ENCODE measurements at places on chromosomes 7 and 10.

GRCh38 chr10:818010-818409 lies 113.5 kb downstream of the LARP4B start:
- DNase-seq: no peak

DNA sequence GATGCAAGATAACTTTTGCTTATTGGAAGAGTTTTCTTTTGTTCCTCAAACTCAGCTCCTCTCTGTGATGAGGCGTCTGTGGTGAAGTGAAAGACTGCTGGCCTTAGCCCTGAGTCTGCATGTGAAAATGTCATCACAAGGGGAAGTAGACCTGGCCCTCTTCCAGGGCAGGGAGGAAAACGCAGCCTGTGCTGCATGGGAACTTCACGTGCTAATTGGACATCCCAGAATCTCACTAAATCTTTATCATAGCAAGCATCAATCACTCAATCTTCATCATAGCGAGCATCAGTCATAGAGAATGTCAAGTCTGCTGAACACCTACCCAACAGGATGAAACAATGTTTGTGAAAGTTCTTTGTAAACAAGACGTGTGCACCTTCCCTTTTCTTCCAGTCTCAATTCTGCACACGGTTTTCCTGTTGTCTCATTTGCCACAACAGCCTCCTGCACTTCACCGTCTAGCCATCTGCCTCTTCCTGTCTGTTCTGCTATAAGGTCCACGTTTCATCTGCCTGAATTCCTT lies 314.6 kb downstream of the FRMD4A start:
- no peak for DNase-seq

DNA sequence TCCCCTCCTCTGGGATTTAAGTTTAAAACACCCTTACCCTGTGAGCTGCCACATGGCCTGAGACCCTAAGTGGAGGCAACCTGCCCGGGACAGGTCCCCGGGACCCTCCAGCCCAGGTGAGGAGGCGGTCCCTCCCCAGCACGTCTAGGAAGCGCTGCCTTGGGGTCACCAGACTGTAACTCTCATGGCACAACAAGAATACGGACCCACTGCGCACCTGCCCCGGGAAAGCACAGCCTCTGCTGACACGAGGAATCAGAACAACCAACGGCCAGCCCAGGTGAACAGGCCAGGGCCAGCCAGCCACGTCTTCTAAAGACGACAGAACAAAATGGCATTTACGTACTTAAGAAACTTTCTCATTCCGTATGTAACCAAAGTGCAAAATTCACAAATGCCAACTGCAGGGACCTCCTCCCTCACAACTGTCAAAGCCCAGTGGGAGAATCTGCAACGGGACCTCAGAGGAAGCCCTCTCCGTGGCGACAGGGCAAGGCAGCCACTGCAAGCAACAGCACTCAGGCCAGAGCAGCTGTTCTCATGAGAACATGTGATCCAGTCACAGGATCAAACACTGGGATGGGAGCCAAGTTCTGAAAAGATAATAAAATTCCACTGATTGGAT lies 208.4 kb downstream of the DIP2C start:
- DNase-seq: no peak

DNA sequence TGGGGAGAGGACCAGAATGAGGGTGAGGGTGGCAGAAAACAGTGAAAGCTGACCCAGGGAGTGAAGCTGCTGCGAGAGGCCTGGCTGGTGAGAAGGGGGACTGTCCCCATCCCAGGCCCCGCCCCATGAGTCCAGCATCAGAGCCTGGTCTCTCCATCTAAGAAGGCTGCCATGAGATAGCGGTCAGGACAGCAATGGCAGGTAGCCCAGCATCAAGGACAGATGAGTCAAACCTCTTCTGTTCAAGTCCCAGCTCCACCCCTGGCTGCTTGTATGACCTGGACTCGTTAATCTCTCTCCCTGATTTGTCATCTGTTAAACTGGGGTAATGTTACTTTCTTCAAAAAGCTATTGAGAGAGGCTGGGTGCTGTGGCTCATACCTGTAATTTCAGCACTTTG lies 22.2 kb downstream of the GPNMB start:
- no peak for DNase-seq

- no peak for DNase-seq
Observed at GRCh38 chr10:101030496-101031127, 317 bp downstream of the PDZD7 start.

GRCh38 chr7:107924841-107925504 lies 34.0 kb downstream of the DLD start:
- no peak for DNase-seq

DNA sequence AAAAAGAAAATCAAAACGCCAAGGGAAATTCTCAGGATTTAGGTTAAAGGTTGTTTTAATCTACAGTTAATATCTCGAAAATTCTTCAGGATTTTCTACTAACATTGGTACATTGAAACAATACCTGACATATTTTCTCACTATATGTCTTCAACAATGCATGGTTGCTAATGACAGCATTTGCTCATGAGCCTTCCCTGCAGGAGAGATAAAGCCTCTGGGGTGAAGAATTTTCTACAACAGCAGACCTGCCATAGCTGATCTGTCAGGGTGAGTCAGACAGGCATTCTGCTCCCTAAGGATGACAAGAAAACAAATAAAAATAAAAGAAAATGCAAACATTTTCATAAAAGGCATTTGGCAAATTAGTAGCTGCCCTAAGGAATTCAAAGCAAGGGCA lies 11.7 kb upstream of the GPR37 start:
- DNase-seq: no peak

GRCh38 chr7:139108266-139109187 lies 993 bp downstream of the ZC3HAV1 start:
- no peak for DNase-seq

DNA sequence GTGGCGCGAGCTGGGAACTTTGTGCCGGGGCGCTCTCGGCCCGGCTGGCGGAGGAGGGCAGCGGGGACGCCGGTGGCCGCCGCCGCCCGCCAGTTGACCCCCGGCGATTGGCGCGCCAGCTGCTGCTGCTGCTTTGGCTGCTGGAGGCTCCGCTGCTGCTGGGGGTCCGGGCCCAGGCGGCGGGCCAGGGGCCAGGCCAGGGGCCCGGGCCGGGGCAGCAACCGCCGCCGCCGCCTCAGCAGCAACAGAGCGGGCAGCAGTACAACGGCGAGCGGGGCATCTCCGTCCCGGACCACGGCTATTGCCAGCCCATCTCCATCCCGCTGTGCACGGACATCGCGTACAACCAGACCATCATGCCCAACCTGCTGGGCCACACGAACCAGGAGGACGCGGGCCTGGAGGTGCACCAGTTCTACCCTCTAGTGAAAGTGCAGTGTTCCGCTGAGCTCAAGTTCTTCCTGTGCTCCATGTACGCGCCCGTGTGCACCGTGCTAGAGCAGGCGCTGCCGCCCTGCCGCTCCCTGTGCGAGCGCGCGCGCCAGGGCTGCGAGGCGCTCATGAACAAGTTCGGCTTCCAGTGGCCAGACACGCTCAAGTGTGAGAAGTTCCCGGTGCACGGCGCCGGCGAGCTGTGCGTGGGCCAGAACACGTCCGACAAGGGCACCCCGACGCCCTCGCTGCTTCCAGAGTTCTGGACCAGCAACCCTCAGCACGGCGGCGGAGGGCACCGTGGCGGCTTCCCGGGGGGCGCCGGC lies 870 bp downstream of the FZD1 start:
- DNase-seq: no peak

DNA sequence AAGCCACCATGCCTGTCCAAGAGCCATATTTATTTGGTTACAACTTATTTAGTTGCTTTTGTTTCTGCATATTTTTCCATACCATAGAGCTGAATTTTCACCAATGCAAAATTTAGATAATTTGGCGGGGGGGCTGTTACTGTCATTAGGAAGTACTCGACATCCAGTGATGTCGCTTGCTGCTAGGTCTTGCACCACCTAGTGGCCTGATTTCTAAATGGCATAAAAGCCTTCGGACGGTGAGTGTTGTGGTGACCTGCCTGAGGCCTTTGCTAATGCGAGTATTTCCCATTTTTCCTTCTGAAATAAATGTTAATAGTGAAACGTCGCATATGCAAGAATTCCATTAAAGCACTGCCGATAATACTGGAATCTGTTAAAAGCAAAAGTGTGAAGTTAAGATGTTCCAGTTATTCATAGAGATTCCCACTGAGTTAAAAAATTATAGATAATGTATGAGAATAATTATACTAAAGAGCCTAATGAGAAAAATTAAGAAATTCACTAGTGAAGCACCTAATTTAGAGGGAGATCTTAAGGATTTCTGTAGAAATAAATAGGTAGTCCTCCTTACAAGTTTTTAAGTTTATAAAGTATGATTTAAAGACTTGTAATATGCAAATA lies 86.1 kb upstream of the DNAJB6 start:
- peak; percentile 21 for DNase-seq

DNA sequence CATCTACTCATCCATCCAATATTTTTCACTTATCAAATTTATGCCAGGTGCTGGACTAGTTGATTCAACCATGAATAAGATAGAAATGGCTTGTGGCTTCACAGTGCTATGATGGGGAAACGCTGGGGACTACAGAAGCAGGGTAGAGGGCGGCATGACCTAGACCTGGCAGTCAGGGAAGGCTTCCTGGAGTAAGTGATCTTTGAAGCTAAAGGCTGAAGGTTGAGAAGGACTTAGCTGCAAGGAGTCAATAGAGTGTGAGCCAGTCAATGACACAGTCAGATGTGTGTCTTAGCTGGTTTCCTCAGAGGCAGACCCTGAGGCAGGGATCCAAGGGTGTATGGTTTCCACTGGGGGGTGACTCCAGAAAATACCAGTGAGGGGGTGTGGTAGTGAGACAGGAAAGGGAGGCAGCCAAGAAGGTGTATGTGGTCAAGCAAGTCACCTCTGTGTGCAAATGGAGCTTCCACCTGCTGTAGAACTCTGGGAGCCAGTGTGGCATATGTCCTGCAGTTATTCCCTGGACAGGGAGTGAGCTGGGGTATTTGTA lies 10.3 kb downstream of the PRF1 start:
- DNase-seq: no peak

GRCh38 chr10:84294766-84295447 lies 33.5 kb upstream of the CCSER2 start:
- DNase-seq: no peak

GRCh38 chr10:109891105-109891504 lies 32.2 kb downstream of the XPNPEP1 start:
- no peak for DNase-seq

- DNase-seq: no peak
Observed at GRCh38 chr7:94888995-94889523, 18.3 kb upstream of the PPP1R9A start.

DNA sequence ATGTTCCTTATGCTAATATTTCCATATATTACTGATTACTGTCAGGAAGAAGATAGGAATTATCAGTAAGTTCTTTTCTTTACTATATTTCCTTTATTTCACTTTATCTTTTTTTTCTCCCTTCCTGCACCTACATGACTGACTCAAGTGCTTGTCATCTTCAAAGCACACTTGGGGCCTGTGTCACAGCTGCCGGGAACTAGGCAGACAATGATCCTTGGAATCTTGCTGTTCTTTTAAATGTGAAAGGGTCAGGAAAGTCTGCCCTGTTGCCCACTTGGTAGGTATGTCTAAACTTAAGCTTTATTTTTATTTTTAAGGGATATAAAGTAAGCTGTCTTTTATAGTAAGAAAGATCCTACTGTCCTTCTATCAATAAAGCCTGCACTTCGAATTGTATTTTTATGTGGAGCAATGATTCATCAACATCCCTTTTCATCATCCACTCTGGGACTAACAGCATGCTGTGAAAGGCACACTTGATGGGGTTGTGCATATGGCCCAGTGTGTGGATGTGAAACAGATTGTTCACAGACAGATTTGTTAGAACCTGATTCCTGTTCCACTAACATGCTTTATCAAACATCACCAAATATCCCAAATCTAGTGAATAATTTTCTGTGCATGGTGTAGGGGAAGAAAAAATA lies 556.9 kb downstream of the DNAJB9 start:
- DNase-seq: no peak

GRCh38 chr7:2484868-2485267 lies 8.7 kb upstream of the GRIFIN start:
- DNase-seq: no peak

GRCh38 chr10:5157501-5157900 lies 27.4 kb downstream of the AKR1C8 start:
- DNase-seq: no peak

DNA sequence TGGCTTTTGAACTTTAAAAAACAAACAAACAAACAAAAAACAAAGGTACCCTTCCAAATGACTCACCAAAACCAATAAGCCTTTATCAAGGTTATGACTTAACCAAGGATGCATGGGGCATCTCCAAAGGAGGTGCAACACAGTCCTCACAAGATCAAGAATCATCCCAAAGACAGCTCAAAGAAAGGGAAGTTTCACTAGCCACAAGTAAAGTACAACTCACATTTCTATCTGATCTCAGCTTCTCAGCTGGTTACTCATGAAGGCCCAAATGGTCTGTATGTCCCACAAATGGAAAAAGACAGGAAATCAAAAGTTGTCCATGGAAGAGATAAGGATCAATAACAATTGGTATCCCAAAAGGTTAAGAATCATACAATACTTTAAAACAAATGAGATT lies 6.0 kb upstream of the MKLN1 start:
- no peak for DNase-seq
